ENCODE measurements at places on chromosomes 4 and X.

DNA sequence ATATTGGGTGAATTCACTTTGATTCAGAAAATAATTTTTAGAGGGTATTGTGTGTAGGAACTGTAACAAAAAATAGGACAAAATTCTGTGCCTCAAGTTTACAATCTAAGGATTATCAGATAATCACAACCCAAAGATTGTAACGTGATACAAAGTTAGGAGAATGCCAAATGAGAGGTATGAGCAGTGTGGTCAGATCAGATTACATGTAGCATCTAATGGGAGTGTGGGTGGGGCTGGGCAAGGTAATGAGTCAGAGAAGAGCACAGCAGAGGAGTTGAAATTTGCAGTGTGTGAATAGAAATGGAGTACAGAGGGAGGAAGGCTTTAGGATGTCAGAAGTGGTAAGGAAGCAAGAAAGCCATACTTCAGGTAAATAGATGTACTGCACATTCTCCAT is 103.4 kb upstream of the TEX13A start:
- no peak for DNase-seq

GRCh38 chr4:43163101-43163792 is 270.7 kb downstream of the GRXCR1 start:
- peak; percentile 17 for DNase-seq

- DNase-seq, result no peak
These were observed 190.5 kb downstream of the MID1 start for GRCh38 chrX:10429908-10430307.

DNA sequence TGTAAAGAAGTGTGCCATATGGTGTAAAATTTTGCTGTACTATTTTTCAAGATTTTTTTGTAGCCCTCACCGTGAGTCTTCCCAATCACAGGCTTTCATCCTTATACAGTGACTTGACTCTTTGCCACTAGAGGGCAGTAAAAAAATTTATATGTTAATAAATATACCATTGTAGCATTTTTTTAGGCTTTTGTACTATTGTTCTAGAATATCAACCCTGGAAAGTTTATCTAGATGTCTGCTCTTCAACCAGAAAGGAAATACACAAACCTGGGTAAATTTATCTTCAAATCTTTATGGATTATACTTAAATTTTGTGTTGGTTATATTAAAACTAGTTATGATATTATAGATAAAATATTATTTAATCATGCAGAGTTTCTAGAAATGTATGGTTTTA is 235.3 kb downstream of the TENM3 start:
- no peak for DNase-seq

DNA sequence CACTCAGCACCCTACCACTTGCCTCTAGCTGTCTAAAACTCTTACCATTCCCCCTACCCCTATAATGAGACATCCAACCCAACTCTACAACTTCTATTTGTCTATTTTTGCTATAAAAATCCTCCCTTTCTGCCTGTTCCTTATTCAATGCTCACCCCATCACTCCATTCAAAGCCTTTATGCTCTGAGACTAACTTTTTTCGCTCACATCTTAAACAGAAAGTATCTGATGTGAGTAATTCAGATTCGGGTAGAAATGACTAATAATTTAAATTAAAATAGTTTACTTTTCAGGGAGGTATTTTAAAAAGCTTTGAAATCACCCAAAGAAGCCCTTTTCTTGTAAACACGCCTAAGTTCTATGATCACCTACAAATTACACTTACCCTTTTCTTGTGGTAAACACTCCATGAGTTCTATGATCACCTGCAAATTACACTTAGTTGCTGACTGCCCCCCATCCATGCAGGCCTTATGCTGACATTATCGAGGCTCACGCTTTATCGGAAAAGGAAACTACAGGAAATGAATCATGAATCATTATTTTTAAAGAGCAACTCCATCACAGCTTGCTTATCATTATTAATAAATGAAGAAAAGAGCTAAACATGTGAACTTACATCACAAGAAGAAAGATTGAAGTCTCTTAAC is 168.7 kb upstream of the PPP1R2C start:
- no peak for DNase-seq

DNA sequence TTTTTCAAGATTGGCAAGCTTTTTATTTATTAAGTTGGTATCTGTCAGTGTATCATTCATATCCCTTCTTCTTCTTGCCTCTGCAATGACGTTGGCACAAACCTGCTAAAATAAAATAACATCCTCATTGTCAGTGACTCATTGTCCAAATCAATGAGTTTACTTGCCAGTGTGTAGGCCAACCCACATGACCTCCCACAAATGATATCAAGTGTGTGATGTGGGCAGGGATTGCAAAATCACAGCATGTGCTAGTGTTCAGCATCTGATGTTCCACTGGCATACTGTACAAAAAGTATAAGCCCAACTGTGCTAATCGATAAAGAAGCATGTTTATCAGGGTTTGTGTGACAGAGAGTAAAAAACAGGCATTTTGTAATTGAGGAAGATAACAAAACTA is 25.5 kb downstream of the GPAT3 start:
- DNase-seq, result no peak

DNA sequence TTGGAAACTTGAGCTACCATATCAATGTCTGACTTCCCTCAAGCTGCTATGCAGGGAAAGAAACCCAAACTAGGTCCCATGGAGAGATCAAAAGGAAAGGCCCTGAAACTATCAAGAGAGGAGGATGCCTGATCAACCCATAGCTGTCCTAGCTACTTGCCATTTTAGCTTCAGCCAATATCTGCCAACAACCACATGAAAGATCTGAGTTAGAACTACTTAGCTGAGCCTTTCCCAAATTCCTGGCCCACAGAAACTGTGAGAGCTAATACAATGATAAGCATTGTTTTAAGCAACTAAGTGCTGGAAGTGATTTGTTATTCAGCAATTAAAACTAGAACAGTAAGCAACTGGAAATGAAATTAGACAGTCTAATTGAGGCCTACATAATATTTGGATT is 6.3 kb upstream of the ARHGEF38 start:
- no peak for DNase-seq

DNA sequence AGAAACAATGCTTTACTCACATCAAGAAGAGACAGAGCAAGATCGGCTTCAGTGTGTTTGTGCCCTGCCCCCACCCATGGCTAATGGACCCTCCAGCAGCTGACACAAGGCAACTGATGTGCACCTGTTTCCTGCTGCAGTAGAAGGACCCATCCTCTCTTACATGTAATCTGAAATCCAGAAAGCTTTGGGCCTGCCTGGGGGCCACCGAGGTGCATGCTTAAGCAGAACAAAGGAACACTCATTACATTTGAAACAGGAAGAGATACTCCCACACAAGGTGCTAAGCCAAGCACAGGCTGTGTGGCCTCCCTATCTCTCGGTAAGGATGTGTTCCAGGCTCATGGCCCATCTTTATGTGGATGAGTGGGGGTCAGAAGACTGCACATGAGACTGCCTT is 338.0 kb downstream of the SPOCK3 start:
- DNase-seq, result no peak

Measured in hematopoietic multipotent progenitor cell (in vitro differentiated cells).